Smooth muscle cell of the umbilical artery (primary cell): ENCODE measurements at places on chromosomes 4 and X. TPM values are rescaled to one million over a fixed set of nuclear protein-coding genes. Genes with fewer than 3 reads are reported as not detected.

The SMIM31 gene
- total RNA-seq: not detected in 2 replicates

The HMX1 gene
- not detected in 2 replicates for total RNA-seq

The REELD1 gene
- not detected in 2 replicates for total RNA-seq

The STATH gene
- not detected in 2 replicates for total RNA-seq

The CSAG1 gene
- total RNA-seq: not detected in 2 replicates

The ATP1B4 gene
- total RNA-seq: not detected in 2 replicates

The NHSL2 gene
- 1.5 and 10.1 TPM in 2 replicates for total RNA-seq

The HTT gene
- 49.9 and 63.8 TPM in 2 replicates for total RNA-seq

The UGT2B10 gene
- total RNA-seq: not detected in 2 replicates

The CNGA1 gene
- total RNA-seq: 0.30 and 0.42 TPM in 2 replicates

The NEUROG2 gene
- total RNA-seq: not detected in 2 replicates

The SNX25 gene
- 112 and 133 TPM in 2 replicates for total RNA-seq

The PLXNA3 gene
- total RNA-seq: 29.4 and 65.7 TPM in 2 replicates

The PPEF2 gene
- not detected in 2 replicates for total RNA-seq

The ADGRG2 gene
- total RNA-seq: not detected in 2 replicates

The EVC gene
- 53.4 and 87.2 TPM in 2 replicates for total RNA-seq

The CFI gene
- total RNA-seq: 1.2 and 9.2 TPM in 2 replicates

The PRMT9 gene
- 11.3 and 12.5 TPM in 2 replicates for total RNA-seq

The PNMA5 gene
- total RNA-seq: not detected in 2 replicates

The PDE6B gene
- total RNA-seq: 0.32 and 1.2 TPM in 2 replicates

The TREX2 gene
- 0.18 and 1.8 TPM in 2 replicates for total RNA-seq

The COL4A6 gene
- total RNA-seq: 9.8 and 17.7 TPM in 2 replicates

The ETNPPL gene
- not detected in 2 replicates for total RNA-seq

The AFP gene
- total RNA-seq: 2.0 and 2.4 TPM in 2 replicates

The BOD1L1 gene
- total RNA-seq: 30.0 and 45.7 TPM in 2 replicates

The CXCL11 gene
- not detected in 2 replicates for total RNA-seq

The RGN gene
- 0.65 and 1.5 TPM in 2 replicates for total RNA-seq

The PCDH19 gene
- total RNA-seq: 0.69 and 1.2 TPM in 2 replicates

The ADAM29 gene
- not detected in 2 replicates for total RNA-seq

The UXT gene
- total RNA-seq: 57.9 and 125 TPM in 2 replicates

The GAB3 gene
- 2.4 and 3.5 TPM in 2 replicates for total RNA-seq

The PCYT1B gene
- total RNA-seq: 0.59 and 0.92 TPM in 2 replicates

The AMTN gene
- total RNA-seq: not detected in 2 replicates

The VEGFD gene
- total RNA-seq: 0.09 and 0.30 TPM in 2 replicates

The FDCSP gene
- total RNA-seq: 0.59 TPM in 1 of 2 replicates, not detected in the other

The PI4K2B gene
- total RNA-seq: 18.7 and 32.7 TPM in 2 replicates

The ASB5 gene
- total RNA-seq: not detected in 2 replicates

The TASL gene
- total RNA-seq: not detected in 2 replicates

The DMRTC1 gene
- total RNA-seq: not detected in 2 replicates

The ASB11 gene
- total RNA-seq: not detected in 2 replicates

The KCND1 gene
- 0.89 and 2.6 TPM in 2 replicates for total RNA-seq

The QDPR gene
- 19.4 and 22.3 TPM in 2 replicates for total RNA-seq

The FHIP1A gene
- 0.30 and 0.32 TPM in 2 replicates for total RNA-seq

The TMEM31 gene
- not detected in 2 replicates for total RNA-seq

The GAGE2A gene
- not detected in 2 replicates for total RNA-seq
